ENCODE measurements at places on chromosomes 1 and 21.

GRCh38 chr1:248758352-248758751 lies 2.8 kb upstream of the LYPD8 start:
- DNase-seq = no peak

DNA sequence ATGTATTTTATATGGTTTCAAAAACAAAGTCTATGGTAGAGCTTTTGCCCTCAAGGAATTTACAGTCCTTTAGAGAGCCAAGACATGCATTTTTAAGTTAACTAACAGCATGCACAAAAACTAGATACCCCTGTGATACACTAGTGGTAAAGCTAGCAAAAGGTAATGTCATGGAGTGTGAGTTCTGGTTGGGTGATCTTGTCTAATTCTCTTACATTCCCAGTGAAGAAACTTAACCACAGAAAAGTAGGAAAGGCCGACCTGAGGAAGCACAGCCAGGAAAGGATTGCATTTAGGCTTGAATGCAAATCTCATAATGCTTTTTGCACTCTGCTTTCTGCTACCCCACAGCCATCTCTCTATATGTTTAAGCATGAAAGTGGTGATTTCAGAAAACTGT lies 202.2 kb downstream of the ROR1 start:
- no peak for DNase-seq

GRCh38 chr1:230082211-230082610 lies 15.2 kb downstream of the GALNT2 start:
- DNase-seq = no peak

DNA sequence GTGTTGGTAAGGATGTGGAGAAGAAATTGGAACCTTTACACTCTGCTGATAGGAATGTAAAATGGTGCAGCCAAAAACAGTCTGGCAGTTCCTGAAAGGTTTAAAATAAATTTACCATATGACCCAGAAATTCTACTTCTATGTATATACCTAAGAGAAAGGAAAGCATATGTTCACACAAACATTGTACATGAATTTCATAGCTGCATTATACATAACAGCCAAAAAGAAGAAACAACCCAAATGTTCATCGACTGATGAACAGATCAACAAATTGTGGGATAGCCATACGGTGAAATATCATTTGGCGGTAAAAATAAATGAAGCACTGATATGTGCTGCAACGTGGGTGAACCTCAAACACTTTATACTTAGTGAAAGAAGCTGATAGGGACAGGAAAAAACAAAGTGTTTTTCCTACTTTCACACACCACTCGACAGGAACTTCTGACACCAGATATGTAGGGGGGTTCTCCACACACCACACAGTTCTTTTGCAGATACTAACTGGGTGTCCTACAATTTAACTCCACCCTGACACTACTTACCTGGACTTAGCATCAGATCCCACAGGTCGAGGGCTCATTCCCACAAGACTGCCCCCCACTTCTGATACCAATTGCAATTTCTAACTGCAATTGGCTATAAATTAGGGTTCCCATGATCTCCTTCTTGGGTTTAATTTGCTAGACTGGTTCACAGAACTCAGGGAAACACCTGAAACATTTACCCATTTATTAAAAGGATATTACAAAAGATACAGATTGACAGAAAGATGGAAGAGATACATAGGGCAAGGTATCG lies 35.9 kb upstream of the ZNF326 start:
- no peak for DNase-seq

DNA sequence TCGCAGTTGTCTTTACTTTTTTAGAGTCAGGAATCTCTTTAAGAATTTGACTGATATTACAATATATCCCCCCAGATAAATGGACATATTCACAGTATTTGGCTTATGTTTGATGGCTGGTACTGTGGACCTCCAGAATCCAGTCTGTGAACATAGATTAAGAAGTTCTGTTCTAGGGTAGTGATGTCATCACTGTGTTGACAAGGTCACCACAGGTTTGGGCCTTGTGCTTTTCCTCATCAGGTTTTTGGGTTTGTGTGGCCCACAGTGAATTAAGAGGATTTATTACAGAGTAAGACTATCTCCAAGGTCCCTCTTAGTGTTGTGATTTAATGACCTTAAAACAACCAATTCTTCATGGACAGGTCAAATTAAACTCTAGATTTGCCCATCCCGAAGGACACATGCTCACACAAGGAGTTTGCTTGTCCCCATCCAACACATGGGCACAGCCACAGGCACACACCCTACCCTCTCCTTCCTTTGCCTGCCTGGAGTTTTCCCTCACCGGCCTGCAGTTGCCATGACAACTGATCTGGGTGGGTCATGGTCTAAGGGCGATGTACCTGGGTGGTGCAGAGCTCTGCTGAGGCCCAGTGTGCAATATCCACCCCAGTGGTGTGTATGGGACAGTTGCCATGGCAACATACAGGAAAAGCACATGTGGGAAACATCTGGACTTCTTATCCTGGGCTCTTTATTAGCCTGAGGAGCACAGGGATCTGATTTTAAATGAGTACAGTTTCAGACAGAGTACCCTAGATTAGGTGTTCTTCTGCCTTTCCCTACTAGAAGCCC lies 98.6 kb downstream of the NAV1 start:
- no peak for DNase-seq

DNA sequence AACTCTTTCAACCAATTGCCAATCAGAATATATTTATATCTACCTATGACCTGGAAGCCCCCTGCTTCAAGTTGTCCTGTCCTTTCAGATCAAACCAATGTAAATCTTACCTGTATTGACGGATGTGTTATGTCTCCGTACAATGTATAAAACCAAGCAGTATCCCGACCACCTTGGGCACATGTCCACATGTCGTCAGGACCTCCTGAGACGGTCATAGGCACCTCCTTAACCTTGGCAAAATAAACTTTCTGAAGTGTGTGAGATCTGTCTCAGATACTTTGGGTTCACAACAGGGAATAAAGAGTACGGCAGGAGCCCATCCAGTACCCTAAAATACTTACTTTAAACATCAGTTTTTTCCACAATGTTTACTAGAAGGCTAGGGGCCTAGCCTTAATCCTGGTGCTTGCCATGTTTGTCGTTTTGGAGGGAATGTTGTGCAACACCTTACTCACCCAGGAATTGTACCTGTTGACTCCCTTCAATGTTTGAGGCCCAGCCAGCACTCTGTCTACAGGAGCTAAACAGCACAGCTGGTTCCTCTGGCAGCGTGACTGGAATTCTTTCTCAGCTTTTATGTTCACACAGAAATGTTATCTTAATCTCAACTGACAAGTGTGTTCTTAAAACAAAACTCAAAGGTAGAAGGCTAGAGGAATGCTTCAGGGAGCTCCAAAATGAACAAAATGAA lies 90.8 kb upstream of the USP25 start:
- no peak for DNase-seq

GRCh38 chr1:24635195-24635843 lies 7.8 kb upstream of the SRRM1 start:
- no peak for DNase-seq

GRCh38 chr1:107057197-107058133 lies 991 bp downstream of the PRMT6 start:
- peak; percentile 10 for DNase-seq

Measured in stimulated activated CD4-positive, alpha-beta T cell treated with anti-CD3 and anti-CD28 coated beads, TNF-alpha, amount 100 ng/mL, for 24 hours (primary cell).